ENCODE measurements at places on chromosomes 7 and 10. TPM values are rescaled to one million over a fixed set of nuclear protein-coding genes. Genes with fewer than 3 reads are reported as not detected.

- no peak for DNase-seq
These were observed 130.1 kb downstream of the OTUD1 start for GRCh38 chr10:23568996-23569395.

GRCh38 chr10:101121654-101122031 is 9.5 kb upstream of the TLX1 start:
- no peak for DNase-seq

DNA sequence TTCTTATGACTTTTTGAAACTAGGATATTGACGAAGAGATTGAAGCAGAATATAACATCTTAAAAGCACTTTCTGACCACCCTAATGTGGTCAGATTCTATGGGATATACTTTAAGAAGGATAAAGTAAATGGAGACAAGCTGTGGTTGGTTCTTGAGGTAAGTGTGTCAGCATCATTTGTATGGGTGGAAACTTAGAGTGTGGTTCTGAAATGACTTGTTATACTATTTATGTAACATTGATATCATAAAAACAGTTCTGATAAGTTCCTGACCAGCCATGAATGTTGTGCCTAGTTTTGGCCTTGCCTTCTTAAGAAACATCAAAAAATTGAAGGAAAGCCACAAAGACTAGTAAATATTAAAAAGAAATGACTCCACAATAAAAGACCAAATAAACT is 20.8 kb downstream of the MYO3A start:
- no peak for DNase-seq

GRCh38 chr7:11341285-11341944 is 367.7 kb downstream of the PHF14 start:
- no peak for DNase-seq

DNA sequence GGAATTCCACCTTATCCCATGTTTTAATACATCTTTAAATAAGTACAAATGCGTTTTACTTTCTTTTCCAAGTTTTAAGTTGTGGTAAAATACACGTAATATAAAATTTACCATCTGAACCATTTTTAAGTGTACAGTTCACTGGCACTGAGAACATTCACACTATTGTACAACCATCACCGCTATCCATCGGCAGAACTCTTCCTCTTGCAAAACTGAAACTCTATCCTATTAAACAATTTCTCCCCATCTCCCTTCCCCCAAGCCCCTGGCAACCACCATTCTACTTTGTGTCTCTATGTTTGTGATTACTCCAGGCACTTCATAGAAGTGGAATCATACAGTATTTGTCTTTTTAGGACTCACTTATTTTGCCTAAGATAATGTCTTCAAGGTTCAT is 33.8 kb downstream of the HIP1 start:
- no peak for DNase-seq

DNA sequence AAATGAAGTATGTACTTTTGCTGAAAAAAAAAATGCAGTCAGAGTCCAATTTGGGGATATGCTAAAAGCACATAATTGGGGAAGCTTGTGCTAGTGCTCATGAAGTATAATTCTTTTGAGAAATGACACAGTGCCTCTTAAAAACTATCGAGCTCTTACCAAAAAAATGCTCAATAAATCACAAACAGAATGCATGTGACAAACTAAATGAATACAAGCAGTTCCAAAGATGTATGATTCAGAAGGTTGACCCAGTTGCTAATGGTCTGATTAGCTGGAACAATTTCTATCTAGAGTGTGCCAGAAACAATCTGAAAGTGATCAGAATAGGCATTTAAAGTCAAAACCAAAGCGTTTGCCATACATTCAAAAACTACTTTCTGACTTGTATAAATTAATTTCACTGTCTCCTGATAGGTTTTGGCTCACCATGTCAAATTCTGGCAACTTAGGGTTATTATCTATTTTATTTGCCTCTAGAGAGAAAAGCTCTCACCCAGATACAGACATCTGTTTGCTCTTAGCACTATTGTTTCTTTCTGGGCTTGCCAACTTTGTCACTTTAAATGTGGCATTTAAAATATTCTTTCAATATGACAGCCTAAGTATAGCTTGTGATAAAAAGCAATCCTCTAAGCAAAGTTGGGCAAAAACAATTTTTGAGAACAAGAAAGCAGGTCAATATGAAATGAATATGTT is 114.7 kb upstream of the AHR start:
- no peak for DNase-seq

DNA sequence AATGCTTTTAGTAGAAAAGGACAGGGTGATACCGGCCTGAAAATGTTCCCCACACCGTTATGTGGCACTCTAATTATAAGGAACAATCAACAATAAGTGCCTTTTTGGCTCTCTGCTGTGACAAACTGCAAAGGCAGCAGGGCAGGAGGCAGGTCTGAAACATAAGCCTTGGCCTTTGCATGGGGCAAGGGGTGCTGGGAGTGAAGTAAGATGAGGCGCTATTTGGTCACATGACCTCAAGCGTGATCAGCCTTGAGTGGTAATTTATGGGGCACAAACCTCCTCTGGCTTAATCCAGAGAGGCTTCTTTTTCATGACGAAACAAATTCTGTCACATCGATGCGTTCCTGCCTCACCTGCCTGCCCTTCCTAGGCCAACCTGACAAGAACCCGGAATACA is 202.7 kb downstream of the TAX1BP1 start:
- no peak for DNase-seq

DNA sequence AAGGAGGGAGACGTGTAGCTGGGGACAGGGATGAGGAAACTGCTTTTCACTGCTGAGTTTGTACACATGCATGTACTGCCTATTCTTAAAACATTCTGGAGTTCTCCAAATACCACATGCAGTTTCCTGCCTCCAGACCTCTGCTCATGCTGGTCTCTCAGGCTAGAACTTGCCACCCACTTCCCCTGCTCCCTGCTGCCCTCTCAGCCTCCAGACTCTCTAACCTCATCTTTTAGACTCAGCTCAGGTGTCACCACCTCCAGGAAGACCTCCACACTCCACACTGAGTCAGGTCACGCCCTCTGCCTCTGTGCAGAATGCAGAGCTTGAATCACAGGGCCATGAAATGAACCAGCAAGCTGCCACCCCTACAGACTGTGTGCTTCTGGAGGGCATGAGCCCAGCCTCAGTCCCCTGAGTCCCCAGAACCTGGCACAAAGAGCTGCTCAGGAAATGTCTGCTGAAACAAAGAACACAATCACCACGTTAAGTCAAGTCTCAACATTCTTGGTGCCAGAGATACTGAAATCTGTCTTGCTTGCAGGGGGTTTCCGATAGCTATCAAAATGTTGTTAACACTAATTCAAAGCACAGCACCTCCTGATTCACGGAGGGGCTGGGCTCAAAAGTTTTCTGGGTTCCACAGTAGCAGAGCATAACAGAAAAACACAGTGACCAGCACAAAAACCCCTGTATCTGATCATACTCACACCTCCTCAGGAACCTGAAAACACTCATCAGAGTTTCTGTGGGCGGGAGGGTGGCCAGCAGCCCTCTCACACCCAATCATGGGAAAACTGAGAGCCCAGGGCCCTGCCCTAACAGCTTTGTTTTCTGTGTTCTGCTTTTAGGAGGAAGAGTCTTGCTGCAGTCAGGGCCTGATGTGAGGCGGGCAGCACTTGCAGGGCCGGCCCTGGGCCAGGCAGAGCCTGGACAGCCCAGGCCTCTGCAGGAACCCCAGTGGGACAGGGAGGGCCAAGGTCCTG is 21.1 kb downstream of the FAM53B start:
- DNase-seq, result peak; percentile 79

DNA sequence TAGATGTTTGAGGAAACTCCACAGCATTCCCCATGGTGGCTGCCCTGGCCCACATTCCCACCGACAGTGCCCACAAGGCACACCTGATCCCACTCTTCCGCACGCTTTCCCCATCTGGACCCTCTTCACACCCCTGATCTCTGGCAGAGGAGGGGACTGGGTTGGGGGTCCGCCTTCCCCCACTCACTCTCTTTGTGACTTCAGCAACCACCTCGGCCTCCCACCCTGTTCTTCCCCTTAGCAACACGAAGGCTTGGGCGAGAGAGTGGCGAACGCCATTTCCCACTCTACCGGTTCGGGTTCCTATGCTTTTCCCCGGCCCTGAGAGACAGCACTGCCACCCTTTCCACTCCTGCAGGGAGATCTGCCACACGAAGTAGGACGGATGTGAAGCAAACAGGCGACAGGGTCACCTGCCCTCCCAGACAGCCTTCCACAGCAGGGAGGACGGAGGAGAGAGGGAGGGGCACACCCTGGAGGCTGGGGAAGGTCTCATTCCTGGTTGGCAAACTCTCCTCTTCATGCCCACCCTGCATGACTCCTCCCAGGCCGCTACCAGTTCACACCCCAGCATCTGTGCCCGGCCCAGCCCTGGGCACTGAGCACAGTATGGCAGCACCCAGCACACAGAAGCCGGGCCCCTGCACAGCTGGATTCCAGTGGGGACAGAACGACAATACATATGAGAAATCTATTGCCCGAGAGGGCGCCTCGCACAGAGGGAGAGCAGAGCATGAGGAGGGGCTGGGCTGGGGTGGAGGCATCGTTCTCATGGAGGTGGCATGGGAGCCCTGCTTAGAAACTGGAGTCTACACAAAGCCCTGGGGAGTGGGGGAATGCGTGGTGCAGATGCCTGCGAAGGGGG is 93.5 kb downstream of the PAXIP1 start:
- DNase-seq, result no peak

DNA sequence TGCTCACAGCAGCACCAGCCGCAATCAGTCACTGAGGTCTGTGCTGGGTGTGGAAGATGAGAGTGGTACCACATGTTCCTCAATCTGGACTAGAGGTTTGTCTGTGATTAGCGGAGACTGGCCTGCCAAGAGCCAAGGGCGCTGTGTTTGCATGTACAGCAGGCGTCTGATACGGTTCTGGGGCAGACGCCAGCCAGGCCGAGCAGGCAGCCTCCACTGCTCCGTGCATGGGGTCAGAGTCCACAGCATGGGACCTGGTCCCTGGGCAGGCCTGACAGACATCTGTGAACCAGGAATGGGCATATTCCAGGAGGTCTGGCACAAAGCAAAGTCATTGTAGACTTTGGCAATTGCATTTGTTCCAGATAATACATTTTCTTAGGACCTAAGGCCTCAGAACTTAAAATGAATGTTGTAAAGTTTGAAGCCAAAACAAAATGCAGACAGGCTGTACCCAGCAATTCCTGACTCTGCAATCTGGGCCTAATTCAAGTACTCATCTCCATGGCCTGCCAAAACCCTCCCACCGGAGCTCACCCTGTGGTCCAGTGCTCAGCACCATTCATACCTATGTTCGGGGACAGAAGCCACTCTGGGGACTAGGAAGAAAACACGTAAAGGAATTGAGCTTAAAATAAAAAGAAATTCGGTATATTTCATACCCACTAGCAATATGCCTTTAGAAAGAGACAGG is 50.0 kb upstream of the FAM20C start:
- DNase-seq, result no peak

- no peak for DNase-seq
These were observed 156.7 kb downstream of the PRKG1 start for GRCh38 chr10:51230887-51231585.

GRCh38 chr7:41375582-41375981 is 327.3 kb downstream of the INHBA start:
- DNase-seq, result no peak

DNA sequence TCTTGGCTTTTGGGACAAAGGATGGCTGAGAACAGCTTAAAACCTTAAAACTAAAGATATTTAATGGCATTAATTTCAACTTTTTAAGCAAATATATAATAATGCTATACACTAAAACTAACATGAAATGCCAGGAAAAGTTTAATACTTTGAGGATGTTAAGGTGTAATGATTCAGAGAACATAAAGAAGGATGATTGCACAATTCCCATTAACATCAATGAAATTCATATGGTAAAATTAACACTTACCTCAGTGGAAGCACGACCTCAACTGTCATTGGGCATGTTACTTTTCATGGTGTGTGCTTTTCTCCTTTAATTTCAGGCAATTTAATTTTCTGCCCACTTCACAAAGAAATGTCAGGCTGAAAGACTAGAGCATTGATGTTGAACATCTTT is 171.7 kb downstream of the KCND2 start:
- no peak for DNase-seq

- DNase-seq, result no peak
These were observed 37.3 kb upstream of the AKR1C2 start for GRCh38 chr10:5040781-5041470.

DNA sequence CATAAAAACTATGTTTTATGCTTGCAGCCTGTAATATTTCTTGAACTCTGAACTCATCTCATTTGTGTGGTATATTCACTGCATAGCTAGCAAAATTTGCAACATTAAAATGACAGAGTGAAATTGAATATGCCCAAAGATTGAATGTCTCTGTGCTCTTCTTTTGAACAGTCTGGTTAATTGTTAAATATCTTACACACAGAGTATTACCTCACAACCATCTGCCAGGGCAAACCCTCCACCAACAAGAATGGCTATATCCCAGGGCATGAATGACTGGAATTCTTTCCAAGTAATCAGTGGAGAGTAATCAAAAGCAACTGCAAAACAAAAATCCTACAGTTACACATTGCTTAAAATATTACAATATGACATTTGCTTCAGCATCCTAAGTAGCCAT is 76.9 kb downstream of the SLC13A1 start:
- DNase-seq, result no peak

GRCh38 chr10:97321032-97321803 is 2.1 kb downstream of the FRAT1 start:
- no peak for DNase-seq

Gene ADAP1
- 70.6 TPM for total RNA-seq

Gene CUZD1
- 3.9 TPM for total RNA-seq

Gene HDAC9
- total RNA-seq, result 15.0 TPM

Gene CALML5
- total RNA-seq, result not detected

Gene MTPN
- total RNA-seq, result 190 TPM

Gene EPO
- not detected for total RNA-seq

Measured in natural killer cell treated with Interleukin-12 subunit alpha and Interleukin-12 subunit beta and Interleukin-15 and Interleukin-18, amount 100 ng/mL, for 72 hours (primary cell).